ENCODE measurements at places on chromosomes 12 and 14. TPM values are rescaled to one million over a fixed set of nuclear protein-coding genes. Genes with fewer than 3 reads are reported as not detected.
A peak's percentile ranks its signal among the peaks of the same experiment; 100 is the strongest.

Gene ARHGAP5
- 111 TPM for total RNA-seq

GRCh38 chr12:79127271-79127751, 262.7 kb downstream of the SYT1 start:
- no peak for DNase-seq
- no peaks in the 10 kb centered on the region for H3K36me3 ChIP-seq
- no peaks in the 10 kb centered on the region for H3K4me1 ChIP-seq
- no peak overlapping the region for H3K4me3 ChIP-seq
- H3K27me3 ChIP-seq, result no peaks in the 10 kb centered on the region
- no peak overlapping the region for H3K27ac ChIP-seq

DNA sequence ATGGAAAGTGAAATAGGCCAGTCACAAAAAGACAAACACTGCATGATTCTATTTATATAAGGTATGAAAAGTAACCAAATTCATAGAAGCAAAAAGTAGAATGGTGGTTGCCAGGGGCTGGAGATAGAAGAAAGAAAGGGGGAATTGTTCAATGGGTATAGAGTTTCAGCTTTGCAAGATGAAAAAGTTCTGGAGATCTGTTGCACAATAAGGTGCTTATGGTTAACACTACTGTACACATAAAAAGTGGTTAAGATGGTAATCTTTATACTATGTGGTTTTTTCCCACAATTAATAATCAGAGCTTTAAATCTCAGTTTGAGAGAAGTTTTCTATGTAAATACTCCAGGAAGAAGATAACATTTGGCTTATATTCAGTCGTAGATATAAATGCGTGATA, 73.4 kb downstream of the SLC38A4 start:
- no peak for DNase-seq
- no peaks in the 10 kb centered on the region for H3K36me3 ChIP-seq
- no peaks in the 10 kb centered on the region for H3K4me1 ChIP-seq
- no peak overlapping the region for H3K27ac ChIP-seq
- no peaks in the 10 kb centered on the region for H3K27me3 ChIP-seq
- H3K4me3 ChIP-seq, result no peak overlapping the region

DNA sequence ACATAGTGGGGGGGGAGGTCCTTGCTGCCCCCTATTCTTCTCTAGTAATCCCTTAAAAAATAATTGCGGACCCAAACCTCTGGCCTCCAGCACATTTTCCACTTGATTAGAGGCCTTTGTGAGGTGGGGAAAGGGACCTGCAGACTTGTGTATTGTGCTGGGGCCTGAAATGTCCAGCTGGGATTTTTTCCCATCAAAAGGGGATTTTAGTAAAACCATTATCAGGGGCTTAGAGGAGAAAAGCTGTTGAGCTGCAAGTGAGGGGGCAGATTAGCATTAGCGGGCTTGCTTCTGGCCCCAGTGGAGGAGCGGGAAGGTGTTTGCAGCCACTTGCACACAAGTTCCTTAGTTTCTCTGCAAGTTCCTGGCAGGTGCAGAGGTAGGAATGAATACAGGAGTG, 13.9 kb downstream of the FBXL14 start:
- no peak for DNase-seq
- no peak overlapping the region for H3K27ac ChIP-seq
- H3K4me1 ChIP-seq, result peaks cover 10% of the 10 kb centered on the region
- no peak overlapping the region for H3K4me3 ChIP-seq
- H3K27me3 ChIP-seq, result no peaks in the 10 kb centered on the region
- H3K36me3 ChIP-seq, result no peaks in the 10 kb centered on the region

- no peak for DNase-seq
- H3K4me3 ChIP-seq, result no peak overlapping the region
- peaks cover 19% of the 10 kb centered on the region for H3K4me1 ChIP-seq
- H3K36me3 ChIP-seq, result no peaks in the 10 kb centered on the region
- H3K27ac ChIP-seq, result no peak overlapping the region
Measured at GRCh38 chr14:54692284-54692772, 125.4 kb downstream of the SAMD4A start.

DNA sequence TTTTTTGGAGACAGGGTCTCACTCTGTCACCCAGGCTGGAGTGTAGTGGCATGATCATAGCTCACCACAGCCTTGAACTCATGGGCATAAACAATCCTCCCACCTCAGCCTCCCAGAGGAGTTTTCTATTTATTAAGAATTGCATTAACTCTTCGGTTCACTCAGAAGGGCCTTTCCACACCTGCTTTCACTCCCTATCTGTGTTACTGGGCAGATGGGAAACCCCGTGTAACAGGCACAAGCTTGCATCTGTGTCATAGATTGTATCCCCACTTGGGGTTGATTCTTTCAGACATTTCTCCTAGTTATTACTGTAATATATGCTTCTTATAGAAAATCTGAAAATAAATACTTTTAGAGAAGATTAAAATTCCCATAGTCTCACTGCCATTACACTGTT, 38.7 kb downstream of the STX2 start:
- H3K36me3 ChIP-seq, result peaks cover 85% of the 10 kb centered on the region
- no peaks in the 10 kb centered on the region for H3K4me1 ChIP-seq
- DNase-seq, result no peak
- no peak overlapping the region for H3K4me3 ChIP-seq
- H3K27me3 ChIP-seq, result no peaks in the 10 kb centered on the region

DNA sequence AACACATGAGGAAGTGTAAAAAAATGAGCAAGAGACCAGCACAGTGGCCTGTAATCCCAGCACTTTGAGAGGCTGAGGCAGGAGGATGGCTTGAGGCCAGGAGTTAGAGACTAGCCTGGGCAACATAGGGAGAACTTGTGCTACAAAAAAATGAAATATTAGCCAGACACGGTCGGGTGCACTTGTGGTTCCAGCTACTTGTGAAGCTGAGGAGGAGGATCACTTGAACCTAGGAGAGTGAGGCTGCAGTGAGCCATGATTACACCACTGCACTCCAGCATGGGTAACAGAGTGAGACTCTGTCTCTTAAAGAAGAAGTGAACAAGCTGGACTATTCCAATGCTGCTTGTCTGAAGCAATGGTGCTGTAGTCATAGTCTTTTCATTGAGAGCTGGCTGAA, 36.3 kb upstream of the MAP3K9 start:
- no peaks in the 10 kb centered on the region for H3K27me3 ChIP-seq
- H3K36me3 ChIP-seq, result no peaks in the 10 kb centered on the region
- no peak overlapping the region for H3K4me3 ChIP-seq
- H3K27ac ChIP-seq, result no peak overlapping the region
- no peak for DNase-seq

GRCh38 chr14:29645117-29645516, 282.5 kb downstream of the PRKD1 start:
- H3K4me3 ChIP-seq, result no peak overlapping the region
- no peak overlapping the region for H3K27ac ChIP-seq
- no peaks in the 10 kb centered on the region for H3K36me3 ChIP-seq
- no peaks in the 10 kb centered on the region for H3K4me1 ChIP-seq
- no peak for DNase-seq

Gene MANSC4
- total RNA-seq, result not detected

GRCh38 chr14:68535404-68536017, 257.4 kb downstream of the ZFP36L1 start:
- H3K4me1 ChIP-seq, result peaks cover 15% of the 10 kb centered on the region
- DNase-seq, result no peak
- no peak overlapping the region for H3K27ac ChIP-seq
- H3K27me3 ChIP-seq, result no peaks in the 10 kb centered on the region
- no peak overlapping the region for H3K4me3 ChIP-seq

- no peaks in the 10 kb centered on the region for H3K27me3 ChIP-seq
- no peak overlapping the region for H3K27ac ChIP-seq
- no peaks in the 10 kb centered on the region for H3K36me3 ChIP-seq
- H3K4me1 ChIP-seq, result peaks cover 16% of the 10 kb centered on the region
- no peak overlapping the region for H3K4me3 ChIP-seq
Measured at GRCh38 chr12:19886639-19887064, 447.4 kb downstream of the AEBP2 start.

DNA sequence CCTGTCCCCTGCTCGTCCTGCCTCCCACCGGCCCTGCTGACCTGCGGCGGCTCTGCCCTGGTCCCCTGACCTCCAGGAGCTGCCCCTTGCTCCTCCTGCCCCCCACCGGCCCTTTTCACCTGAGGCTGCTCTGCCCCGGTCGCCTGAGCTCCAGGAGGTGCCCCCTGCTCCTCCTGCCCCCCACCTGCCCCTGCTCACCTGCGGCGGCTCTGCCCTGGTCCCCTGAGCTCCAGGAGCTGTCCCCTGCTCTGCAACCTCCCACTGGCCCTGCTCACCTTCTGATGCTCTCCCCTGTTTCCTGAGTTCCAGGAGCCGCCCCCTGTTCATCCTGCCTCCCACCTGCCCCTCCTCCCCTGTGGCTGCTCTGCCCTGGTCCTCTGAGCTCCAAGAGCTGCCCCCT, 101.3 kb downstream of the TMEM121 start:
- H3K27me3 ChIP-seq, result no peaks in the 10 kb centered on the region
- no peak overlapping the region for H3K27ac ChIP-seq
- no peak overlapping the region for H3K4me3 ChIP-seq

- no peaks in the 10 kb centered on the region for H3K27me3 ChIP-seq
- DNase-seq, result peak; percentile 85
Measured at GRCh38 chr14:103056322-103057027, 874 bp downstream of the CDC42BPB start.

DNA sequence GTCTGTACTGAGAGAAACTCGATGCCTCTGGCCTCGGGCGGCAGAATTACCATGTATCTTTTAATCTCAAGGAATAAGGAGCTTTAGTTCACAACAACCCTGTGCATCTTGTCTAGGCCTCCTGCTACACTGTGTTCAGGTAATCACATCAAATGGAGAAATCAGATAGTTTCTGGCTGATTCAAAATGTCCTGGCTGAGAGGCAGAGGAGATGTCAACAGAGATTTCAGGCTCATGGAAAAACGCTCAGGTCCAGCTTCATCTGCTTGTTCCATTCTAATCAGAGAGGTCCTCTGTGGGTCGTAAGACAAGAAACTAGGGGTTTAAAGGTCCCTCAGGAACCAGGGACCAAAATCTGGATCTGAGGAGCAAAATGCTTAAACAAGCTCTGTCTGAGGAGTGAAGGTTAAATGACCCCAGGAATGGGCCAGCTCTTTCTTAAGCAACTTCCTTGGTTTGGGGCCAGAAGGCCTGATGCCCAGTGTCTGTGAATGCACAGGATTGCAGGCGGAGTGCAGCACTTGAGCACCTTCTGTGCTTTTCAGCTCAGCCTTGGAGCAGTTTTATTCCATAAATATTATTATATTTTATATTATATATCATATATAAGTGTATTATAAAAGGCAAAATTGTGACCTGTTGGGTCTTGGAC, 170.2 kb upstream of the PRICKLE1 start:
- H3K36me3 ChIP-seq, result no peaks in the 10 kb centered on the region

DNA sequence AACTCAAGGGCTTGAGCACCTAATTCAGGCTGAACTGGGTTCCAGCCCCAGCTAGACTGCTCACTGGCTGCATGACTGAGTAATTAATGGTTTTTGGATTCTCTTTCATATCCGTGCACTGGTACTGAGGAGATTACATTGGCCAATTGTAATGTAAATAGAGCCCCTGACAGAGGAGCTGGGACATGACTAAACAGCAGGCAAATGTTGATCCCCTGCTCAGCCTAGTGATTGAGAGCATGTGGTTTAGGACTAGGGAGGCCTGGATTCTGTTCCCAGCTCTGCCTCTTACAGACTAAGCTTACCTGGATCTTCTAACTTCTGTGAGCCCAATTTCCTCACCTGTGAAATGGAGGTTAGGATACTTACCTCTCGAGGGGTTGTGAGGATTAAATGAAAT, 204.3 kb downstream of the ESR2 start:
- H3K27me3 ChIP-seq, result no peaks in the 10 kb centered on the region
- H3K27ac ChIP-seq, result no peak overlapping the region

Gene PKP2
- 1.9 TPM for total RNA-seq

DNA sequence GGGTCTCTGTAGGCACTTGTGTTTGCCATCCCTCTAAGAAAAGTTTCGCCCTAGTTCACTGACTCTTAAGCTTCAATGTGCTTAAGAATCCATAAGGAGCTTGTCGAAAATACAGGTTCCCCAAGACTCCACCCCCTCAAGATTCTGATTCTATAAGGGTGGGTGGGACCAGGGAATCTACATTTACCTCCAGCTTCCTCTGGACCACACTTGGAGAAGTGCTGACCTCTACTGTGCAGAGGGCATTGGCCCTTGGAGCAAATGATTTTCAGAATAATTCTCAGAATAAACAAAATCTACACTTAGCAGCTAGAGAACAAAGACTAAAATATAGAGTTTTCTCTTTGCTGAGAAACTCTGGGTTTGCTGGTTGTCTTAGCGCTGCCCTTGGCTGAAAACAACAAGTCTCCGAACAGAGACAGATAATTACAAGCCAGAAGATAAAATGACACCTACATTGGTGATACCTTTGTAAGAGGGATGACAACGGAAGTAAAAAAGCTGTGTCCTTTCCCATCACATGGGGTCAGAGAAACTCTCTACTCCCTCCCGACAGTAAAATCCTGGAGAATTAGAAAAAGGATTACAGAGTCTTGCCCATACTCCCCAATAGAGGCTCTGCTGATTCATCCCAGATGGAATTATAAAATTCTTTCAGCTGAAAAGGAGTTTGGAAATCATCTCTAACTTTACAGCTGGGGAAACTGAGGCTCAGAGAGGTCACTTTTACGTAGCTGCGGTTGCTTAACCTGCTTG, 4.8 kb downstream of the TGFB3 start:
- H3K4me3 ChIP-seq, result no peak overlapping the region
- H3K27me3 ChIP-seq, result no peaks in the 10 kb centered on the region
- no peaks in the 10 kb centered on the region for H3K36me3 ChIP-seq
- no peak for DNase-seq
- H3K27ac ChIP-seq, result no peak overlapping the region
- H3K4me1 ChIP-seq, result peaks cover 22% of the 10 kb centered on the region

- no peak for DNase-seq
- H3K36me3 ChIP-seq, result no peaks in the 10 kb centered on the region
- H3K27ac ChIP-seq, result no peak overlapping the region
Measured at GRCh38 chr14:52325126-52325525, 11.0 kb downstream of the PTGER2 start.

- H3K27me3 ChIP-seq, result no peaks in the 10 kb centered on the region
- peaks cover 15% of the 10 kb centered on the region for H3K4me1 ChIP-seq
- DNase-seq, result no peak
- no peak overlapping the region for H3K4me3 ChIP-seq
- no peak overlapping the region for H3K27ac ChIP-seq
- H3K36me3 ChIP-seq, result peaks cover 7% of the 10 kb centered on the region
Measured at GRCh38 chr12:49190974-49191373, 2.1 kb upstream of the TUBA1A start.

Gene KRT85
- not detected for total RNA-seq
